Foreskin fibroblast (primary cell): ENCODE measurements at places on chromosomes 5 and 9.

DNA sequence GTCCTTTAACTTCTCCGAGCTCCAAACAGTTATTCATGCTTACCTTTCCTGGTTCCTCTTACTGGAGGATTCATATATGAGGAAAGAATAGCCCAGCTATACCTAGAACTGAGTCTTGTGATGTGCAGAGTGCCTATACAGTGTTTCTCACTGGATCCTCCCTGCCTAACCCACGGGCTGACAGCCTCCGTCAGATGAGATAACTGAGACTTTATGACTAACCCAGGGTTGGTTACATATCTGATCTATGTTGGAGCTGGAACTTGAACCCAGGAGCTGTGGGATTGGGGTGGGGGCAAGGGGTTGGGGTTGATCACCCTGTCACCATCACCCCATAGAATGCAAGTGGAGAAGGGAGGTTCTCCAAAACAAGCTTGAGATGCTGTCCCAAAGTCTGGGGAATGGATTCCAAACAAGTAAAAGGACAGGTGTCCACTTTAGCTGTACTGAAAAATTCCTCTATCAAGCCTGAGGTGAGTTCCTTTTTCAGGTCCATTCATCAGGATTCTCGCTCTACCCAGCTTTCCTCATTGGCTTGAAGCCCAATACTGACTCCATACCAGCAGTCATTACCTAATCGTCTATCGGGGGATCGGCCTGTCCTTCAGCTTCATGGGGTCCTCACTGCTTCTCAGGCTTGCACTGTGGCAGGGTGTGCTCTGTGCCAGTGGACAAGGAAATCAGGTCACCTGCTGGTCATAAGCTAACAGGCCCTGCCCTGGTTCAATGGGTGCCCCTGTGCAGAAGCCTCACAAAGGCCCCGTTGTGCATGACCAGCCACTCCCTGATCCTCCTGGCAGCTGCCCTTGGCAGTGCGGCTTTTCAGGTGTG is 100.6 kb downstream of the ARHGAP26 start:
- DNase-seq: no peak

DNA sequence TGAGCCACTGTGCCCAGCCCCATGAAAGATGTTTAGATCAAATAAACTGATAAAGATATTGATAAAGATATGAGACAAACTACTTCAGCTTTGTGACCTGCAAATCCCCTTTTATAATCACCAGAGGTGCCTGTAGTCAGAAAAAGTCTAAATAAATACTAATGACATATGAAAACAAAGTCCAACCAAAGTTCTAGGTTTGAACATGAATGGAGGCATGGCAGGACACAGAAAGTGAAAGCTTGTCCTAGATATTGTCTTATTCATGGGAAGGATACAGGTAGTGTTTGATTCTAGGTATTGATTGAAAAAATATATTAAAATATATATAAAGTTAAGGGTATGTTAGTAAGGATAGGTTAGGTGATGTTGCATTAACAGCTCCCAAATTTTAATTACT is 24.6 kb upstream of the PSAT1 start:
- DNase-seq: no peak

GRCh38 chr5:134527156-134527960 is 1.9 kb downstream of the JADE2 start:
- DNase-seq: peak; percentile 96

DNA sequence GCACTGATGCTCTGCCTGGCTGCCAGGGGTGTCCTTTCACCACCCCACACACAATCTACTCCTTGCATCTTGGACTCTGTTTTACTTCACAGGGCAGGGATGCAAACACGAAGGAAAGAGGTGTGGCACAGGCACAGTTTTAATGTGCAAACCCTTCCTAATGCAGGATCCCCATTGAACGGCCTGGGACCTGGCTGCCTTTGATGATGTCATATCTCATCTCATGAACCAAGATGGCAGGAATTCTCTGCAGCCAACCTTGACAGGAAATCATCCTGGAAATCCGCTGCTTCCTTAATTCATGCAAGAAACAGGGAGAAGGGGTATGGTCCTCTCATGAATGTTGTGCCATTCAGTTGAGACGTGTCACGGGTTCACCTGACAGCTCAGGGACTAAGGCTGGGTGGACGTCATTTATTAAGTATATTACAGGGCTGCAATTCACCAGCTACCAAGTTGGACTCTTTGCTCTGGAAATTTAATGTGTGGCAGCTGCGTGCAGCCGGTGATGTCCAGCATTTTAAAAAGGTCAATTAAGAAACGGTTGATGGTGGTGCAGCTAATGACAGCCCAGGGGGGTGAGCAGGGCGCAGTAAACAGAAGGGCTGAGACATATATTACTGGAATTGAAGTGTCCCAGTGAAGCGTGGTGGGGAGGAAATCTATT is 91.5 kb downstream of the LMNB1 start:
- DNase-seq: no peak

GRCh38 chr5:132365213-132365612 is 4.3 kb upstream of the SLC22A5 start:
- no peak for DNase-seq

- no peak for DNase-seq
Measured at GRCh38 chr9:76733096-76733495, 31.1 kb upstream of the PCA3 start.

DNA sequence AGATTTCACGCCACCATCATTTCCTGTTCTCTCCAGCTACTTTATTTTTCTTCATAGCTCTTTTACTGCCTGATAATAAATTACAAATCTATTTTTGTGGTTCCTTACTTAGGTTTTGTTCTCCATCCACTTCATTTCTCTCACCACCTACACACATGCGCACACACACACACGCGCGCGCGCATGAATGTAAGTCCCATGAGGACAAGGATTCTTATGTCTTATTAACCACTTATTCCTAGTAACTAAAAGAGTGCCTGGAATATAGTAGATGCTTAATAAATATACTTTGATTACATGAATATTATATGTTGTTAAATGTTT is 116.5 kb downstream of the TRPM6 start:
- no peak for DNase-seq

DNA sequence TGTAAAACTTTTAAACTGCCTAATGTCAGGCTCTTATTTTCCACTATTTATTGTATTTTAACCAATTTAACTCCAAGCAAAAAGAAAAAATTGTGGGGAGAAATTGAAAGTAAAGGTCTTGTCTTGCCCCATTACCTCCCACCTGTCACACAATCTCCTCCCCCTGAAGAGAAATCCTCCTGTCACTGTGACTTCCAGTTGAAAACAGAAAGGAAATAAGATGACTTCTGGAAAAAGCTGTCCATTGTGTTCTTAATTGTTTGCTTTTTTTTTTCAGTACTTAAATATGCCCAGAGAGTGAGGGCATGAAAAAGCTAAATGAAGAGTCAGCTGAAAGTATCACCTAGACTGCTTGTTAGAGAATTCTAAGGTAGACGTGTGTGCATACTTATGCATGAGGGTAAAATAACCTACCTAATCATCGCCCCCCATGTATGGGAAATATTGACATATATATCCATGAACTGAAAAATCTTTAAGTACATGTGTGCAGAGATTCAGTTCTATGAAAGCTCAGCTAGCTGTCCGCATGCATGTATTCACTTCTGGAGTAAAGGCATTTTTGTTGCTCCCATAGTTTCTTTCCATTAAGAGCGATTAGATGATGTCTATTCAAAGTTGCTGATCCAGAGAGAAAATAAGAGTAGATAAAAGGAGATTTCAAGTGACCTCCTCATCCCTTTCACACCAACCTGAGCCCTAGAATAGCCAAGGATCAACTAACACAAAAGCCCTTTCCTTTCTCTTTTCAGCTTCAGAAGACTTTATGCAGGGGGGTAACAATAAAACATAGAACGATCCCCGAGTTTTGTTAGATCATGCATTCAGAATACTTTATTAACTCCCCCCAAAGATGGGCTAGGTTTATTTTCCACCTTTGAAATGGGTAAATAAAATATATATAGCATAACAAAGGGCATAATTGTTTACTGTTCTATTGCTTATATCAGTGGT is 5.3 kb downstream of the NR2F1-AS1 start:
- DNase-seq: no peak

DNA sequence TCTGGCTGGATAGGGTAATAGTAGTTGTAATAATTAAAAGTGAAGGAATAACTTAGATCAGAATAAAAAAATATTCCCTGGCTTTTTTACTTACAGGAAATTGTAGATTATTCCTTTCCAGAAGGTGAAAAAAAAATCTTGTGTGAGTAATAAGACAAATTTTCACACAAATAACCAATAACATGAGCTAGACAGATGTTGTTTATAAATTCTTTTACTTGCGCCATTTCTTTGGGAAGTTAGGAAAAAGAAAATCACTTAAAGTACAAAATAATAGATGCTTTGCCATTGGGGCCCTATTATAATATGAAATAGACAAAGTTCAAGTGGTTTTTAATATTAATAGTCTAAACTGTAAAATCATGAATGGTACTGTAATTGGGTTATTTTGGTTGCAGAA is 204.1 kb downstream of the ARRDC3 start:
- DNase-seq: no peak

DNA sequence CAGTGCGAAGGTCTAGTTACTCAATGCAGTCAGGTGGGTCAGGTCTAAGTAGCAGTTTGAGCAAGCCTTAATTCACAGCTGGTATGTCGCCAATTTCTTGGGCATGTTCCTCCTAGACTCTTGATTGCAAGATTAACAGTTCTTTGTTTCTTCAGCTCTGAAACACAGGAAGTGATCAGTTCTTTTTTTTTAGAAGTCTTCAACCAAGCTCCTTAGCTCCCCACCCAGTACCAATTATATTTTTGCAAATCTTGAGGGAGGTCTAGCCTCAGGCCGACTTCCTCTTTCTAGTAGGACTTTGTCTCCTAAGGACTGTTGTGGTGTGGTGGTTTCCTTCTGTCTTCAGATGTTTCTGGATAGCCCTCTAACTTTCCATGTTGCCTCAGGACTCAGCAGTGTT is 2054.2 kb downstream of the MAT2B start:
- no peak for DNase-seq

DNA sequence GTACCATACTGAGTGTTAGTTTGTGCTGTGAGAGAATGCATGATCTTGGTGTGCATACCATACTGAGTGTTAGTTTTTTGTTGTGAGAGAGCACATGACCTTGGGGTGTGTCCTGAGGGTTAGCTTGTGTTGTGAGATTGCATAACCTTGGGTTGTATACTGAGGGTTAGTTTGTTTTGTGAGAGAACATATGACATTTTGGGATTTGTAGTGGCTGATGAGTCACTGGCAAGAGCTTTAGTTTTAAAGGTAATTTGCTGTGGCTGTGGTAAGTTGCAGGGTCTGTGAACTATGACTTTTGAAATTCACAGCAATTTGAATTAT is 1068.3 kb upstream of the EDIL3 start:
- no peak for DNase-seq

DNA sequence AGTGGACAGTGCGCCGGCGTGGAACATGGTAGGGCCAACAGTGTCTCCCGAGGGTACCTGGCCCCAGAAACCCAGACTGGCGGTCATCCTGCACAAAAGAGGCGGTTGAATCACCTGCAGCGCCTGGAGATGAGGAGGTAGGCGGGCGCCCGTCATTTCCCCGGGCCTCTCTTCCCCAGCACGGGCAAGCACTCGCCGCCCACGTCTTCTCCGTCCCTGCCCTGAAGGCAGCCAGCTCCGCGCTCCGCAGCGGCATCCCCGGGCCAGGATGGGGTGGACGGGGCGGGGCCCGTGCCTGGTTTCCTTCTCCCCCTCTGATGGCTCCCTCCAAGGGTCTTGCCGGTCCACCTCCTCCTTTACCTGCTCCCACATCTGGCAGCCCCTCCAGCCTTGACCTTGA is 27.1 kb upstream of the N4BP3 start:
- DNase-seq: no peak

GRCh38 chr9:136533775-136534157 is 12.1 kb downstream of the NOTCH1 start:
- DNase-seq: no peak

DNA sequence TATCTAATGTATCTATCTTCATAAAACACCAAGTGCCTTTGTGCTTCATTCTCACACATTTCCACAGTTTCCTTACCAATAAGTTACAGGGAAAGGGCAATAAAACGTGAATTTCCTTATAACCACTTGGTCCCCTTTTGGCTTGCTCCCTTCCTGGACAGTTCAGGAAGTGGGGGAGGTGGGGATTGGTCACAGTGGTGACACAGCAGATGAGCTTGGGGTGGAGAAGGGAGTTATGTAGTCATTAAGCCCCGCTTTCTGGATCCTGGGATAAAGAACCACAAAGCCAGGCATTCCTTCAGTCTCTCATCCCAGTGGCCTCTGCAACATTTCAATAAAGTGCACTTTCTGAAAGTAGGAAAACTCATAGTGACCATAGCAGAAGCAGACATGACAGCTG is 47.1 kb upstream of the FYB1 start:
- DNase-seq: peak; percentile 4

GRCh38 chr5:178826216-178826615 is 33.5 kb upstream of the ZNF354B start:
- DNase-seq: no peak

GRCh38 chr9:8349901-8350300 is 550.3 kb upstream of the DMAC1 start:
- no peak for DNase-seq

- no peak for DNase-seq
Measured at GRCh38 chr9:99171225-99172123, 50.3 kb downstream of the ALG2 start.

DNA sequence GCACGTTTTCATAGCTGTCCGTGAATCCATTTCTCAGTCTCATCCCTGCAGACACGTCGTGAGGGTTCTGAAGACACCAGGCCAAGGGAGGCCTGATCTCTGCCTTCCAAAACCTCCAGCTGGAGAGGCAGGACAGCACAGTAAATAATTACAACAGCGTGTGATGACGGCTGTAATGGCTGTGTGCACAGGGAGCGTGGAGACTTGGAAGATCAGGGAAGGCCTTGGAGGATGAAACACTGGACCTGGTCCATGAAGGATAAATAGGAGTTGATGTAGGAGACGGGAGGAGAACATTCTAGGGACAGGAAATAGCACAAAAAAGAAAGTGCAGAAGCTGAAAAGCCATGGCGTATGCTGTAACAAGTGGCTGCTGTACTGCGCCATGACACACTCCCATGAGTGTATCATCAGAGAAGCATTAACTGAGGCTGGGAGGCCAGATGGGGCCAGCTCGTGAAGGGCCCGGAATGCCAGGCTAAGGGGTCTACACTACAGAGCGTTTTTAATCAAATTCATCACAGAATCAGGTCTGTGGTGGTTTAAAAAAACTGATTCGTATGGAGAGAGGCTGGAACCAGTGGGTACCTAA is 97.2 kb downstream of the CRB2 start:
- DNase-seq: no peak

GRCh38 chr9:98538203-98538602 is 170.5 kb downstream of the GABBR2 start:
- no peak for DNase-seq

DNA sequence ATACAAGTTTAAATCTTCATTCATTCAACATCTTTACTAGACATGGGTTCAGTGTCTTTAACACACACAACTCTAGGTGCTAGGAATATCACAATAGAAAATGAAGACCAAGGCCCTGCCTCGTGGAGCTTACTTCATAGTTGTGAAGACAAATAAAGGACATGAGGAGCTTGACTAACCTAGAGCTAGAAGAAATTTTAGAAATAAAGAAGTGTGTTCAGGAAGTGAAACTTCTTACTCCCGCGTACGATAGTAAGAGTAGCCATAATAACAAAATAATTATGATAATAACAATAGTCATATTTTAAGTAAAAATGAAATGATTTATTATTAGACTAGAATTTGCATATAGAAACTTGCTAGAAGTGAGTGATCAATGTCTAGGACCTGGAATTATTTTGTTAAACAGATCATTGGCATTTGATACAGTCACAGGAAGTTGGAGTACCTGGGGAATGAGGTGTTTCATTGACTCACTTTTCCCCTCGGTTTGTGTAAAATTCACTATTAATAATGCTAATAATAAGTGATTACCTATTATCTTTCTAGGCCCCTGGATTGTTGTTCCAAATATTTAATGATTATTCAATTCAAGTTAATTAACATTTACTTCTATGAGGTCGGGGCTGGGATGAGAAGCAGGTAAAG is 331.3 kb downstream of the NSG2 start:
- no peak for DNase-seq
